Bronchial epithelial cell (primary cell): ENCODE measurements at places on chromosomes 11 and 22. TPM values are rescaled to one million over a fixed set of nuclear protein-coding genes. Genes with fewer than 3 reads are reported as not detected.

GRCh38 chr22:46180370-46181137, 30.2 kb downstream of the PPARA start:
- no peak for DNase-seq

- no peak for DNase-seq
These were observed 91.5 kb upstream of the BLID start for GRCh38 chr11:122207505-122207904.

GRCh38 chr11:111462329-111462728, 49.9 kb downstream of the BTG4 start:
- DNase-seq = no peak

DNA sequence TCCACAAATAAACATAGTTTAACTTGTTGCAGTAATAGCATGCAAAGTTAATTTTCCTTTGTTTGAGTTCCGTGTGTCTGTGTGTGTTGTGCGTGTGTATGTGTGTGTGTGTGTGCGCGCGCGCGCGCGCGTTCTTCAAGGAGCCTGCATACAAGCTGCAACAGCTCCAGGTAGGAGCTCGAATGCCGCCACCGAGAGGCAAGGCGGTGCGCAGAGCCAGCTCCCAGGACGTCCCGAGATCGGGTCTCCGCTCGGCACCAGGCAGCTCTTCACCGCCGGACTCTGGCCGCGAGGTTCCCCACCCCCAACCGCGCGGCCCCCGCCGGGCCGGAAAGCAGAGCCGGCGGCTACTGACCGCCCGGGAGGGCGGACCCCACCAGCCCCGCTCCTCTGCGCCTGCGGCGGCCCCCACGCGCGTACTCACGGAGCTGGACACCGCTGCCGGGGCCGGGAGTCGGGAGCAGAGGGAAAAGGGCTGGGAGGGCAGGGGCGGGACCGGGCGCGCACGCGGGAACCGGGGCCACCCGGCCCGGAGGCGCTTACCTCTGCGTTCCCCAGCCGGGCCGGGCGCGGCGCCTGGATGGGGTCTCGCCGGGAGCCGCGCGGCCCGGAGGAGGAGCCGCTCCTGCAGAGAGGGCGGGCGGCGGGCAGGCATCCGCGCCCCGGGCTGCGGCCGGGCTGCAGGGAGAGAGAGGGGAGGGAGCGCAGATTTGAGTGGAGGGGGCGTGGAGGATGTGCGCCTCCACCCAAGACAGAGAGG, 40.4 kb upstream of the AKIP1 start:
- DNase-seq = peak; percentile 64

Gene SSTR3
- not detected in 2 replicates for total RNA-seq

Gene ART1
- not detected in 2 replicates for total RNA-seq

- DNase-seq = peak; percentile 26
These were observed 885 bp downstream of the TRMU start for GRCh38 chr22:46336119-46337078.

DNA sequence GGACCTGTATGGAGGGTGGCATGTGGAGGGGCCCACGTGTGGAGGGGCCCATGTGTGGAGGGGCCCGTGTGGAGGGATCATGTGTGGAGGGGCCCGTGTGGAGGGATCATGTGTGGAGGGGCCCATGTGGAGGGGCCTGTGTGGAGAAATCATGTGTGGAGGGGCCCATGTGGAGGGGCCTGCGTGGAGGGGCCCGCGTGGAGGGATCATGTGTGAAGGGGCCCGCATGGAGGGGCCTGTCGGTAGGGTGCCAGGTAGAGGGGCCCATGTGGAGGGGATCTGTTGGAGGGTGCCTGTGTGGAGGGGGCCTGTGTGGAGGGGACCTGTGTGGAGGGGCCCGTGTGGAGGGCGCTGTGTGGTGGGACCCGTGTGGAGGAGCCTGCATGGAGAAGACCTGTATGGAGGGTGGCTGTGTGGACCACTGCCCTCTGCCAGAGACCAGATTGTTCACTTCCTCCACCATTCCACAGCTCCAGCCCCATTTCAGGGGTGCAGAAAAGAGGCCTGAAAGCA, 47.0 kb downstream of the IGLL5 start:
- no peak for DNase-seq

GRCh38 chr11:65785319-65786007, 1.4 kb upstream of the OVOL1 start:
- DNase-seq = no peak
